AG08396 (cell line): ENCODE measurements at places on chromosomes 3 and 15.

DNA sequence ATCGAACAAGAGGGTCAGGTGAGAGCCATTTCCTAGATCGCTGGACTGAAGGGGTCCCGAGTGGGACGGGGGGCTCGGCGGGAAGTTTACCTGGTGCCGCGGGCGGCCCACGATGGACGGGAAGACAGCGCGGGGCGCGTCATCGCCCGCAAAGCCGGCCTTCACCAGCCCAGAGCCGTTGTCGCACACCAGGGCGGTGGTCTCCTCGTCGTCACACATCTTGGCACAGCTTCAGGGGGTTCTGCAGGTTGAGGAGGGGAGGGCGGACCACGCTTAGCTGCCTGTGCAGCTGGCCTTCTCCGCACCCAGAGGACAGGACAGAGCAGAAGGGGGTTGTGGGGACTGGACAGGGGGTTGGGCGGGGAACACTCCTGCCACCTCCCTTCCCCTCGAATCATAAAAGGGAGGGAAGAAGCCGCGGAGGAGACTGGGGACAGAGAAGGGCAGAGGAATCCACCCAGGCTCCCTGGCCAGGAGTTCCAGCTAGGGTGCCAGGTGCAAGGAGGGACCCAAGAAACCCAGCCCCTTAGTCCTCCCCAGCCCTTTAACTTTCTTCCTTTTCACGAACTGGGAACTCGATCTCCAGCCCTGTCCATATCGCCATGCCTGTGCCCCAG is 651 bp downstream of the ACTC1 start:
- DNase-seq = no peak

- peak; percentile 90 for DNase-seq
Observed at GRCh38 chr15:69305204-69305931, 6.7 kb downstream of the PAQR5 start.

- no peak for DNase-seq
Observed at GRCh38 chr3:147411238-147411814, 2.2 kb downstream of the ZIC1 start.

GRCh38 chr3:49377483-49377882 is 19.3 kb upstream of the GPX1 start:
- DNase-seq = no peak

GRCh38 chr3:111578867-111579266 is 16.3 kb downstream of the ZBED2 start:
- no peak for DNase-seq

DNA sequence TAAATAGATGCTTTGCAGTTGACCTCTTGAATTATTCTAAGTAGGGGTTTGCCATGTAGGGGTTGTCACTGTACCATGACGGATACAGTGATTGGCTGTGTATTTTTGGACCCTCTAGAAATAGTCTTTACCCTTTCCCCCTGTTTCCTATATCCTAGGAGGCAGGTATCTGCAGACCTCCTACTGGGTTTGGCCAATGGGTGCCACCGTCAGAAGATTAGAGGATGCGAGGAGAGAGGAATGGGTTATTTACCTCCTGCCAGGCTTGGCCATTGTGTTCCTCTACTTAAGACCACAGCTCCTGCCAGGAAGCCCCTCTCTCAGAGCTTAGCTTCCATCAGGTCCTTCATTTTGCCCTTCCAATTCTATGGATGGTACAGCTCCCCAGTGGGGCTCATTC is 40.2 kb upstream of the CLRN1 start:
- DNase-seq = no peak

GRCh38 chr15:101684384-101684783 is 32.2 kb upstream of the TM2D3 start:
- peak; percentile 40 for DNase-seq

GRCh38 chr3:101518421-101518871 is 5.4 kb upstream of the SENP7 start:
- DNase-seq = no peak

DNA sequence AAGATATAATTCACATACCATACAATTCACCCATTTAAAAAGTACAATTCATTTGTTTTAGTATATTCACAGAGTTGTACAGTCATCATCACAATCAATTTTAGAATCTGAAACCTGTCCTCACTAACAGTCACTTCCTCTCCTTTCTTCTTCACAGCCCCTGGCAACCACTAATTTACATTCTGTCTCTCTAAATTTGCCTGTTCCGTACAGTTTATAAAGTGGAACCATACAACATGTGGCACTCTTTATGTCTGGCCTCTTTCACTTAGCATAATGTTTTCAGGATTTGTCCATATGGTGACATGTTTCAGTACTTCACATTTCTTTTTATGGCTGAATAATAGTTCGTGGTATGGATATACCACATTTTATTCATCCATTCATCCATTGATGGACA is 22.7 kb downstream of the ERICH6 start:
- no peak for DNase-seq

GRCh38 chr3:173221010-173221409 is 80.0 kb upstream of the SPATA16 start:
- no peak for DNase-seq

DNA sequence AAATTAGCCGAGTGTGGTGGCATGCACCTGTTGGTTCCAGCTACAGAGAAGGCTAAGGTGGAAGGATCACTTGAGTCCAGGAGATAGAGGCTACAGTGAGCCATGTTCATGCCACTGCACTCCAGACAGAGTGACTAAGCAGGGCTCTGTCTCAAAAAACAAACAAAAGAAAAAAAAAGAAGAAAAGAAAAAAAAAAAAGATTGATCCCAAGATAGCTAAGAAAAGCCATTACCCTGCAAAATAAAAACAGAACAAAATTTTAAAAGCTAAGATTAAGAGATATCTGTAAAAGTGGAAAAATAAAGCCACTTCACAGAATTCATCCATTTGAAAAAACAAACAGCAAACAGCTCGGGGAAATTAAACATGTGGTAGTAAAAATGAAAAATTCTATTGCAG is 23.8 kb downstream of the LRRC2 start:
- no peak for DNase-seq

DNA sequence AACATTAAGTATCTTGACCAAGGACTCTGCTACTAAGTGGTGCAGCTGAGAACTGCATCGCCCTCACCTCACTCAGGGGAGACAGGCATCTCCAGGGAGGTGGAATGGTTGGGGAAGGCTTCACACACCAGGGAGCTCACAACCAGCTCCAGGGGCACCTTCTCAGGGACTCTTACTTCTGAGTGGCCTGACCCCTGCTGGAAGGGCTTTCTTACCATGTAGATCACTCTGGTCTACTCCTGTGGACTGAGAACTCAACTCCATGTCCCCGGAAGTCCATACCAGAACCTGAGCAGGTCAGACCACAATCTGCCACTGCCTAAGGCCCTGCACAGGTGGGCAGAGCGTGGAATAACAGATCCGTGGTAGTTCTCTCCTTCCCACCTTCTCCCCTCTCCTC is 140.5 kb downstream of the TLE3 start:
- no peak for DNase-seq

DNA sequence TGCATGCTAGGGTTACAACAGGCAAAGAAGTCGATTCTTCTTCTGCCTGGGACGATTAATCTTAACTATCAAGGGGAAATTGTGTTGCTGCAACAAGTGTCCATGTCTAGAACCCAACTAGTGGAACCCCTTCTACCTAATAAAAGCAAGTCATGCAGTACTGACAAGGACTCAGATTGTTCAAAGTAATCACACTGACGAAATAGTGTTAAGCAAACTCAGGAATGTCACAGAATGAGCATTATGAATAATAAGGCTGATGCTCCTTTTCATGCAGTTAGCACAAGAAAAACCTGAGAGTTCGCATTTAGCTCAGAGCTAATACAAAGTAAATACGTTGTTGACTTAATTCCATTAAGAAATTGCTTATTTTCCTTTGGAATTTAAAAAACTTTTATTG is 47.5 kb upstream of the TRIM42 start:
- DNase-seq = no peak

DNA sequence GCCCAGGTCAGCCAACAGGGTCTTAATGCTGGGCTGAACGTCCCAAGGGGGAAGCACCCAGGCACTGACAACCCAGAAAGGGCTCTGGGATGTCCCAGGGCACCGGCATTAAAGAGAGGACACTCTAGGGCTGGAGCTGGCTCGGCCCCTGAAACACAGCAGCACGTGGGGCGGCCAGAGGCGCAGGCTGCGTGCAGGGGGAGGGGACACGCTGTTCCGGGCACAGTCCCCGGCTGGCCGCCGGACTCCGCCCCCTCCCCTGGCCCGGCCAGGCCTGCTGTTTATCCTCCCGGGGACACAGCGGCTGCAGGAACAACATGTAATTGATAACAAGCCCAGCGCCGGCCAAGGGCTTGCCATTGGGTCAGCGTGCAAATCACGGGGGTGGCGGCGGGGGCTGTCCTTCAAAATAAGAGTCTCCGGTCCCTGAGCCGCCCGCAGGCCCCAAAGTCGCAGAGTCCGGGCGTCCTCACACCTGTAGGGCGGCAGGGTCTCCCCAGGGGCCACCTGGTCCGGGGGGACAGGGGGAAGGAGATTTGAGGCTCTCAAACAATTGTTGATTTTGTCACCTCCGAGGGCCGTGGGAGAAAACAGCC is 1.3 kb downstream of the KLF15 start:
- DNase-seq = peak; percentile 93

DNA sequence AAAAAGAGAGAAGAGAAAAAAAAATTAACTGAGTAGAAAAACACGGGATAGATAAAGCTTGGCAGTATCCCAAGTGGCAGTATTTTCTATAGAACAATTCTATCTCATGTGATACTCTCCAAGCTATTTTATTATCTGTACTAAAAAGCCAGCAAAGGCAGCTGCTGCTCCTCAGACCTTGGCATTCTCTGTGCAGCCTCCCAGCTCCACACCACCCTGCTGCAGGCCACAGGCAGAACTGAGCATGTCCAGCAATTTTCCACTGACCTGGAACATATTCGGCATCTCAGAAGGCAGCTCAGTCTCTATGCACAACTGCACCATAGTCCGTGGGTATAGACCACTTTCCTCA is 1161.4 kb downstream of the IGSF11 start:
- DNase-seq = no peak

DNA sequence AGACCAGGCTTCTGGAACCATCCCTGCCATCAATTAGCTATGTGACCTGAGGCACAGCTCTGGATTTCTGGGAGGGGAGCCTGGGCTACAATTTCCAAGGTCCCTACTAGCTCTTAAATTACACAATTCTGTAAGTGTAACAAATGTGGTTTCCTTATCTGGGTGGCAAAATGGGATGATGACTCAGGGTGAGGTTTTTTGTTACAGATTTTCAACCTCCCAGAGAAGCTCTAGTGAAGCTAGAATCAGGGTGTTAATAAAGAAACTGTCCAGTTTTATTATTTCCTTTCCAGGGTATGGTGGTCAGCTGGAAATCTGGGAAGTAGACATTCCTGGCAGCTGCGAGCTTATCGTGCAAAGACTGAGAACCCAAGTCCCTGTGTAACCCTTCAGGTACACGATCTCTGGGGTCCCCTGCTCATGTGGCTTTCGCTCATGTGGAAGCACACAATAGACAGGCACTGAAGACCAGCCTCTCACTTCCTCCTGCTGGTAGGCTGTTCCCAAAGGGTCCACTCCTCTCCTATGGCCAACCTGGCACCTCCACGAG is 7.3 kb downstream of the RAB27A start:
- peak; percentile 53 for DNase-seq

GRCh38 chr3:126780666-126781065 is 76.6 kb downstream of the CHCHD6 start:
- no peak for DNase-seq

DNA sequence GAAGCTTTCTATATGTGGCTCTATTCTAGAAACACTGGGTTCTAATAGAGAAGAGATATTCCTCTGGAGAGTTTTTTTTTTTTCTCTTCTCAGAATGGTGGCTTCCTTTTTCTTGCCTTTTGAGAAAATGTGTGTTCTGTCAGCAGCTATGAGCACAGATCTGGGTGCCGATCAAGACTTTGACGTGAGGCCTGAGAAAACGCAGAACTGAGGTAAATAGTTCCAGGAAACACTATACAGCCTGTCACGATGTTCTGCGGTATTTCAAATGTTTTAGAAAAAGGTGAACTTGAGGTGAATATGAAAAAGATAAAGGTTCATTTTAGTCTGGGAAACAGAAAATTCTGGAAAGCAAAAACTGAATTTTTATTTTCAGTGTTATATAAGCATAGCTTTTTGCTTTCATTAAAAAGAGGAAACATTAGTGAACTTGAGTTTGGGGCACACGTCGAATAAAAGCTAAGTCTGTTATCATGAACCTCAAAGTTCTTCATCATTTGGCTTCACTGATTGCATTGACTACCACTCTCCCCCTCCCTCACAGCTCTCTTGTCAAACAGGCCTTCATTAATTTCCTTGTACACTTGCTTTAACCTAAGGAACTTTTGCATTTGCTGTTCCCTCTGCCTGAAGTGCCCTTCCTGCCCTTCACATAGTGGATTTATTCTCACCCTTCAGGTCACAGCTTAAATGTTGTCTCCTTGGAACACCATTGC is 265.1 kb downstream of the NFKBIZ start:
- DNase-seq = no peak

DNA sequence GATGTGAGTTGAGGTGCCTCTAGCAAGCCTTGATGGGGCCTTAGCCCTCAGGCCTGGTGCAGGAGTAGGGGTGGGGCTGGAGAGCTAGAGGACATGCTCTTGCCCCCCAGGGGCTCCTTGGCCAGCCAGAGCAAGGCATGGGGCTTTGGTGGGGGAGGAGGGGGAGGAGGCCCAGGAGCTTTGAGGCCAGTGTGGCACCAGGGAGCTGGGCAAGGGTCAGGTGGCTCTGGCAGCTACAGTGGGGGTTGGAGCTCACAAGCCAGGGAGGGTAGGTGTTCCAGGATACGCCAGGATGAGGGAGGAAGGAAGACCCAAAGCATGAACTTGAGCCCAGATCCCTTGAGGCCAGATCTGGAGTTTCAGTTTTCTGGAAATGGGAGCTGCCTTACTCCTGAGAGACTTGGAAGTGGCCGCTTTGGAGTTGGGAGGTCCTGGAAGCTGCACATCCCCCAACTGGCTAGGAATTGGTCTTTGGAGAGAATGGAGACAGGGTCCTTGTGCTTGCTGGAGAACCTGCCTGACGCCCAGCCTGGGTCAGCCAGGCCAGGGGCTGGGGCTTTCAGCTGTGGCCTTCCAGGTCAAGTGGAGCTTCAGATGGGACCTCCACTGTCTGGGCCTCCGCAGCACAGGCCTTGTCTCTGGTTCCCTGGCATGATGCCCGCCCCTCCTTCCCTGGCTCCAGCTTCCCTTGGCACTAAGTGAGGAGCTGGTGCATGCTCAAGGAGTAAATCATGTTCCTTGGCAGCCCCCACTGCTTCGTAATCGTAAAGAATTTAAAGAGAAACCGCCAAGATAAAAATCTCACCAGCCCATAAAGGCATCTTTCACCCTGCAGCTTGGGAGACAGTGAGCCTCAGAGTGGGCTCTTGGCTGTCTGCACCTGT is 8.7 kb downstream of the SEMA3F start:
- peak; percentile 94 for DNase-seq

- DNase-seq = no peak
Observed at GRCh38 chr15:60350108-60350507, 47.7 kb downstream of the ANXA2 start.

DNA sequence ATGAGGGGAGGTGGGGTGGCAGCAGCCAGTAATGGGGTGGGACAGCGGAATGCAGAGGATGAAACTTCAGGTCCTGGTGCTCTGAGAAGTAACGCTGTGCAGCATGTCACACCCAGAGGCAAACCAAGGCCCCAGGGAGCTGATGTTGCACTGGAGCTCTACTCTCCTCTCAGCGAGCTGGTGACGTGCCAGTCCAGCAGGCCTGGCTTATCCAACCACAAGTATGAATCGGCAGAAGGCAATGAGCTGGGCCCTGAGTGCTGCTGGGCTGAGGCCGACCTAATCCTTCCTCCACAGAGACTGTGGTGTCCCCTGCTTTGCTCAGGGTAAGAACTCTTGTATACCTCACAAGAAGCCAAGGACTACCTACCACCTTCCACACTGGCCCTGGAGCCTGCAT is 30.5 kb downstream of the CD86 start:
- DNase-seq = peak; percentile 14
